ENCODE measurements at places on chromosomes 16 and 17. TPM values are rescaled to one million over a fixed set of nuclear protein-coding genes. Genes with fewer than 3 reads are reported as not detected.

PTX4 gene
- not detected for total RNA-seq

ADAM11 gene
- total RNA-seq: under 0.01 TPM

DNA sequence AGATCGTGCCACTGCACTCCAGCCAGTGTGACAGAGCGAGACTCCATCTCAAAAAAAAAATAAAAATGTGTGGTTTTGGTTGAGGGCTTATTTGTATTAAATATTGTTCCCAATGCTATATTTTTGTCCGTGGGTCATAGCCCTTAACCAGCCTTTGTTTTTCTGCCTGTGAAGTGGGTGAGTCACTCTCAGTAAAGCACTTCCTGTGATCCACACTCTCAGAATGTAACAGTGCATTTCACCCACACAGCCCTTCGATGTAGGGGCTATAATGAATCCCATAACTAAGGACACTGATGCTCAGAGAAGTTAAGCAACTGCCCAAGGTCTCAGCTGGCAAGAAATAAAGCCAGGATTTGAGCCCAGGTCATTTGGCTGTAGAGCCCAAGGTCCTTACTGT is 34.7 kb upstream of the POLR3E start:
- no peaks in the 10 kb centered on the region for H3K27me3 ChIP-seq
- H3K4me3 ChIP-seq: no peak overlapping the region
- peaks cover 12% of the 10 kb centered on the region for H3K36me3 ChIP-seq
- no peak for DNase-seq
- no peak overlapping the region for H3K27ac ChIP-seq

DNA sequence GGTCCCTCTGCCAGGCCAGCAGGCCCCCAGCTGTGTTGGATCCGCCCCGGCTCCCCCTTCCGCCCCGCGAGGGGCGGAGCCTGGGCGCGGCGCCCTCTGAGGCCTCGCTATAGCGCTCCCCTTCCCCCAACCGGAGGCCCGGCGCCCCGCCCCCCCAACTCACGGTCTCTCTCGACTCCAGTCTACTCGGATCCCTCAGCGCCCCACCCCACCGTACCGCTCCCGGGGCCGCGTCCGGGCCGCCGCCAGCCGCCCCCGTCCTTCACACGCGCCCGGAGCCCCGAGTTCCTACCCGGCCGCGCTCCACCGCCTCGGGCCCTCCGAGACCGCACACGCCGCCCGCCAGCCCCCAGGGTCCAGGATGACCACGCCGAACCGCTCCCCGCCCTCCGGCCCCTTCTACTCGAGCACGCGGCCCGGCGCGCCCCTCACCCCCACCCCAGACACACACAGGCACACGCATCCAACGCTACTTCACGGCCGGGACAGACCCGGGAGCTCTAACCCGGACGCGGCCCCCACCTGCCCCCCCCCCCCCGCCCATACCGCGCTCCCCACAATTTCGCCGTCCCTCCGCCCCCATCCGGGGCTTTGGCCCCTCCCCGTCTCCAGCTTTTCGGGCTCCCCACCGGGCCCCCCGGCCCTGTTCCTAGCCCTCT is 1.4 kb downstream of the PHF23 start:
- no peaks in the 10 kb centered on the region for H3K27me3 ChIP-seq
- H3K4me1 ChIP-seq: peaks cover 59% of the 10 kb centered on the region
- peak overlapping the region; percentile 85 for H3K4me3 ChIP-seq
- peaks cover 2% of the 10 kb centered on the region for H3K36me3 ChIP-seq
- DNase-seq: peak; percentile 82

GRCh38 chr16:51629576-51629975 is 478.5 kb upstream of the SALL1 start:
- H3K27ac ChIP-seq: no peak overlapping the region
- no peaks in the 10 kb centered on the region for H3K27me3 ChIP-seq
- DNase-seq: no peak
- no peaks in the 10 kb centered on the region for H3K4me1 ChIP-seq
- H3K36me3 ChIP-seq: no peaks in the 10 kb centered on the region
